ENCODE measurements at places on chromosomes 13 and 19.

DNA sequence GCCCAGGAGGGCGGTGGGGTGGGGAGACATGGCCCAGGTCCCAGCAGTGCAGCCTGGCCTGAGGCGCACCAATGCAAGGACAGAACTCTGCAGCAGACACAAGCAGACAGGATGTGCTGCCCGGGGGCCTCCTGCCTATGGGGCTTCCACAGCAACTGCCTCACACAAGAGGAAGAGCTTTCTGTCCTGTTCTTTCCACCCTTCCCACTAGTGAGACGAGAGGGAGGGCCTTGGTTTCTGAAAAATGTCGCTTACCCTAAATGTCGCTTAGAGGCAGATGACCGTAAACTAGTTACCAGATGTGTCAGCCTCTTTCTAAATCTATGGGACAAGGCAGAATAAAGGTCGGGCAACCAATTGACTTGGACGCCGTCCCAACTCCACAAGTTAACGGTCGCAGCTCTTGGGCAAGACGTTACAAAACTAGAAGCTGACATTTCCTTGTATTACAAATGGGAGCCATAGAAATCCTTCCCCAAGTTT is at the start of gene LAIR1:
LAIR1 (minus strand) TSS at position 157 of the 483 bp plus-strand sequence; CDS start at position 30, 127 bp downstream.
- peak; percentile 44 for DNase-seq

- no peak for DNase-seq
Observed at GRCh38 chr19:15138427-15138826, 31.2 kb downstream of the SYDE1 start.

- DNase-seq, result no peak
Observed at GRCh38 chr19:55546011-55546410, 668 bp upstream of the SBK3 start.

DNA sequence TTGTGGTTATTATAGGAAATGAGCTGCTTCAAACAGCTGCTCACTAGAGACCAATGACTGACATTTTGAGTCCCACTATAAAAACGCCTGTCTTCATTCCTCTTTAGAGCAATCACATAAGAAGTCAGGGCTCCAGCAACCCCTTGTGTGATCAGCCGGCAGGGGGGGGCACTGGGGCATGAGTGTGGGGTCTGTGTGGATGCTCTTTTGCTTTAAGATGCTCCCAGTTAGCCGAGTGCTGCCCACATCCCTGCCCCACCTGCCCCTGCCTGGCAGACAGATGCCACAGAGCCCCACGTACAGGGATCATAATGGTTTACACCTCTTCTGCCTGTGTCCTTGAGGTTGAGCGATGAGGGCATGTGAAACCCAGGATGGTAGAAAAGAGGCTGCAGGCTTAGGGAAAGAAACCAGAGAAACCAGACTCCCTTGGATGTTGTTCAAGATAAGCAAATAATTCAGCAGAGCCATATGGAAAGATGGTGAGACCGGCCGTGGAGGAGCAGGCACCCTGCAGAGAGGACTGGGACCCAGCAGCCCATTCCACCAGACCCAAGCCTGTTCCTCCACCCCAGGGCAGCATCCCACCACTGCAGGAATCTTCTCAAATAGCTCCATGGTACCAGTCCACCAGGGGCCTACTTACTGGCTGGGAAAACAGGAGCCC is 55.4 kb downstream of the CHST8 start:
- DNase-seq, result no peak

DNA sequence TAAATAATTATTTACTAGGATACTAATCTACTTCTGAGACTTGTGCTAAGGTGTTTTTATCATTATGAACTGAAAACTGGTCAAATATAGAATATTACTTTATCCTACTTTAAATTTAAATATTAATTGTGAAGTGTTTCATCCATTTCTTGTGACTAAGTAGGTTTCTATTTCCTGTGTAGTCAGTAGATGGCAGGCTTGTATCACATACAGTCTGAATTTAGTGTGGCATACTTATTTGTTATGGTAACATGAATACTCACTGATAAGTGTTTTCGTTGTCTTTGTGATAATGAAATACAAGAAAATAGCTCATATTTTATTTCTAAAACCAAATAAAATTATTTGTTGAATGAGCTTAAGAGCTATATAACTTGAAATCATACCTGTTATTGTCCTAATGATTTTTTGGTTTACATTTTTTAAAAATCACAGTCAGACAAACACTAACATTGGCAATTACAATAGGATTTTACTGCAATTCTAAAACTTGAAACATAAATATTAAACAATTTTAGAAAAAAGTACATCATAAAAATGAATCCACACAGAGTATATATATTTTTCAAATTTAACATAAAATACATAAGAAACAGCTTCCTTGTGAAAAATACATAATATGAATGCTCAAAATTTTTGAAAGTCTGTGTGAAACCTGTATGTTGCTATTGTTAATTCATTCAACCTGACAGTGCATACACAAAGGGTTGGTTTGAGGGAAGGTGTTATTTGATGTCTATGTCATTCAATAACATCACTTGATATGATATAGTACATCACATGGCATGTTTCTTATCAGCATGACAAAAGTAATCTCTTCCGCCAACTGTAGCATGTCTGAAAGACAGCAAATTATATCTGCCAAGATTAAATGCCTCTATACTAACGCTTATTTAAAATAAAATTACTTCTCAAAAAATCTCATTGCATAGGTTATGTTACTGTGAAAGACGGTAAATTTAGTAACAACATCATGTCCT is 904.8 kb upstream of the PCDH20 start:
- no peak for DNase-seq

GRCh38 chr13:94549232-94550061 is 46.5 kb downstream of the TGDS start:
- DNase-seq, result peak; percentile 96

DNA sequence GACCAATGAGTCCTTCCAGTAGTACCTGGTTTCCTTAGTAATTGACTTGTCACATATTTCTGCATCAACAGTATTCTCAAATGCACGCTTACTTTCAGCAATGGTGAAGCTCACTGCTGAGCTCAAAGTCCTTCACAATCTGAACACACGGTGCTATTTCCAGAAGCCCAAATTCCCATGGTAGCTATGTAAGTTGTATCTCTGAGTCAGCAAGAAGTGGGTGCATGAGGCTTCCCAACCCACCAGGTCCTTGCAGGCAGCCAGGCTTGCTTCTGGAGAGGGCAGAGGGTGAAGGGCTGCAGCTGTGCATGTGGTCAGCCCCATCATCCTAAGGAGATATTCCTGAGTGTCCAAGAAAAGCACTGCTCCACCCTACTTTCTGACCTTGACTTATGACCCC is 25.7 kb downstream of the COL4A2 start:
- DNase-seq, result no peak

DNA sequence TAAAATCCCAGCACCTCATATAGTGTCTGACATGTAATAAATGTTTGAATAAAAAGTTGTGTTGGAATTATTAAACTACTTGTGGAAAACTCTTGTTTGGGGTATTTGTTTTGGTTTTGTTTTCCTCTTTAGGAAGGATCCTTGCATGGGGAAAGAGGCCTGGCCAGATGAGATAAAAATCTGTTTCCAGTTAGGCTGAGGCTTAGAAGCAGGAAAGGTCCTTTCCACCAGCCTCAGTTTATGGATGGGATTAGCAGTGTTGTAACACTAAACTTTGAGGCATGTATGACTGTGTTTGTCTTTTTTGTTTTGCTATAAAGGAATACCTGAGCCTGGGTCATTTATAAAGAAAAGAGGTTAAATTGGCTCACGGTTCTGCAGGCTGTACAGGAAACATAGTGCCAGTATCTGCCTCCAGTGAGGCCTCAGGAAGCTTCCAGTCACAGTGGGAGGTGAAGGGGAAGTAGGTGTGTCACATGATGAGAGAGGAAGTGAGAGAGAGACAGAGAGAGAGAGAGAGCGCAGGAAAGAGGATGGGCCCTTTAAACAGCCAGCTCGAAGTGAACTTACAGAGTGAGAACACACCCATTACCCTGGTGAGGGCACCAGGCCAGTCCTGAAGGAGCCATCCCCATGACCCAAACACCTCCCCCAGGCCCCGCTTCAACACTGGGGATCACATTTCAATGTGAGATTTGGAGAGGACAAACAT is 21.6 kb downstream of the SPATA13 start:
- no peak for DNase-seq

GRCh38 chr13:37094840-37095239 is 10.6 kb downstream of the CSNK1A1L start:
- DNase-seq, result no peak

GRCh38 chr13:61954092-61954491 is 538.4 kb upstream of the PCDH20 start:
- DNase-seq, result no peak

- DNase-seq, result no peak
Observed at GRCh38 chr13:44271031-44271455, 102.6 kb upstream of the SERP2 start.

GRCh38 chr13:35470671-35471661 is 5.5 kb downstream of the MAB21L1 start:
- DNase-seq, result no peak

DNA sequence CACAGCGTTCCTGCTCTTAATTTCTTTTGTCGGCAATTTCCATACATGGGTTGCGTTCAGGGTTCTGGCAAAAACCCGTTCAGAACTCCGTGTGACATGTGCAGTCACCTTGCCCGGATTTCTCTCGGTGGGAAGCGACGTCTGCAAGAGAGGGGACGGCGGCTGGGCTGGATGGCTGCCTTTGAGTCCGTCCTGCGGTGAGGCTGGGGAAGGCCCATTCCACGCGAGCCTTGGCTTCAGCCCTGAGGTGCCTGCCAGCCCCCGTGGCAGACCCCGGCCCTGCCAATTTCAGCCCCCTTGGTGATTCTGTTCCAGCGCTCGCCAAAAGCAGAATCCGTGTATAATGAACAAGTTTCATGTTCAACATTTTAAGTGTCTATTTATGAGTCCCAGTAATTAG is 72.6 kb upstream of the TSHZ3 start:
- no peak for DNase-seq

DNA sequence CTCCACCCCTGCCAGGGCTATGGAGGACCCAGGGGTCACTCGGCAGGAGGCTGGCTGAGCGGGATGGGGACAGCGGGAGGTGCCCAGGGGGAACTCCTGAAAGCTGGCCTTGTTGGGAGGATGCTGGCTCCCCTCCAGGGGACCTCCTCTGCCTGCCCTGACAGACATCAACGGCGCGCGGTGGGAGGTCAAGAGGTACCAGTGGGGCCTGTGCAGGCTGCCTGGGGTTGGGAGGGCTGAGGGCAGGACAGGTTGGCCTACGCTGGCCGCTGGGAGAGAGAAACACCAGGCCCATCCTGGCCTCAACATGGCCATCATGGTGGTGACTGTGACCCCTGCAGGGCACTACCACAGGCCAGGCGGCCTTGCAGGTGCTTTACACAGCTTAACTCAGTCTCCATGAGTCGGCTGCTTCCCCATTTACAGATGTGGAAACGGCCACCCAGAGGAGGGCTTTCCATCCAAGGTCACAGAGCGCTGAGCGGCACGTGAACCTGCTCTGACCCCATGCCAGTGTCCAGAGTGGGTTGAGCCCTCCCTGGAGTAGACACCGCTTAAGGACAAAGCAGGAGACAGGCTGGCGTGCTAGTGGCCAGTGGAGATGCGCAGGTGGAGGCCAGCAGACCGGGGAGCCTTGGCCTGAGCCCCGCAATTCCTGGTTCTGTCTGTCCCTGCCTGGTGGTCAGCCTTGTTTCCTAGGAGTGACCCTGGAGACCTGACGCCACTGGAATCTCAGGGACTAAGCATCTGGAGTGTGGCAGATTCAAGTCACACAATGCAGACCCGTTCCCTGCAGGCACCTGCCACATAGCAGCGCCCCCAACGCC is 27.6 kb downstream of the CEBPG start:
- no peak for DNase-seq

DNA sequence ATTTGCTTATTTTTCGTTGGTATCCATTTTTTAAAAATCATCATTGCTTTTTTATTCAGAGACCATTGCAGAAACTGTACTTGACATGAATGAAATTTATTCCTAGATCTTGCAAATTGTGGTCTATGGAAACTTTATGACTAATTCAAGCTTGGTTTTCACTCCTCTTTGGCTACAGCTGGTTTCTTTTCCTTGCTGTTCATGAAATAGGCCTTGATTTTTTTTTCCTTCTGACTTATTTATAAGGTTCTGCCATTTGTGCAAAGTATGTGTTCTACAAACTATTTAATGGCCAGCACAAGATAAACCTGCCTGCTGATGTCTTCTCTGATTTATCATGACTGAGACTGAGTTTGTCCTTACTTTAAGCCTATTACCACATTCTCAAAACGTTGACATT is 764.0 kb upstream of the SLITRK5 start:
- no peak for DNase-seq

- DNase-seq, result no peak
Observed at GRCh38 chr19:18775586-18776287, 15.4 kb downstream of the COMP start.

GRCh38 chr13:102555914-102556553 is 40.8 kb upstream of the TPP2 start:
- no peak for DNase-seq

DNA sequence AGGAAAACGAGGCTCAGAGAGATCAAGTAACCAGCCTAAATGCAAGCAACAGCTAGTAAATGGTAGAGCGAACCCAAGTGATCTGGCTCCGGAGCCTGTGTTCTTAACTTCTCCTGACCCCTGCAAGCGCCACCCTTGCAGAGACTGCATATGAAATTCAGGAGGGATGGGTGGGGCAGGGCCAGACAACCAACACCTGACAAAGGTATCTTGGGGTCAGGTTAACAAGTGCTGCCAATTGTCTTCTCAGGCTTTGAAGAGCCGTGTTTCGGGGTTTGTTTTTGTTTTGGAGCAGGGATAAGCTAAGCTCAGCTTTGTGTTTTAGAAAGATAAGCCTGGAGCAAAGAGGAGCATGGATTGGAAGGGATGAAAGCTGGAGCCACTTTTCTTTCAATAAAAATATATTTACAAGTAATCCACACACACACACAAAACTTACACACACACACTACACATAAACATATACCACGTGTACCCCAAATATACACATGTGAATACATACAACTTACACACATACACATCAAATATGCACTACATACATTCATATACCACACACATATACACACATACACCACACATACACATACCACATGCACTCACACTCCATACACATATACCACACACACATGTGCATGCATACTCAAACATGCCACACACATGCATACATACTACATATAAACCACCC is 722.0 kb downstream of the DIAPH3 start:
- no peak for DNase-seq

DNA sequence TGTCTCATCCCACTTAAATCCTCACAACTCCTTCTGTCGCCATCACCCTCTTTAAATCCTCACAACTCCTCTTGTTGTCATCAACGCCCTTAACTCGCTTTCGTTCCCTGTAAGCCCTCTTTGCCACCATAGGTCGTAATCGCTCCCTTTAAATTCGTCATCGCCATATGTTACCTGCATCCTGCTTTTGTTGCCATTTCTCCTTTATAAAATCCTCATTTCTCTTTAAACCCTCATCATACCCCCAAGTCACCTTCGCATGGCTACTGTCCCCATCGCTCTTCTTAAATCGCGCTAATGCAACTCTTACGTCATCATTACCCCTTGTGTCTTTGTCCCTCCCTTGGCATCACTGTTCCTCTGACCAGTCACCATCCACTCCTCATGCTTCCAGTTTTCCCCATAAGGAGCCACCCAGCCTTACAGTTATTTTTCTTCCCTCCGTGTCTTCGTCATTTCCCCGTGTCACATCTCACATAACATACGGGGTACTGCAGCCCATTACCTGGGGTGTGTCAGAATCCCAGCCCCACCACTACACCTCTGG is 539 bp downstream of the PLD3 start:
- peak; percentile 16 for DNase-seq

Measured in CD4-positive, alpha-beta T cell treated with Interferon alpha-2 for 1 hour (primary cell).